ENCODE measurements at places on chromosomes 5 and 9. TPM values are rescaled to one million over a fixed set of nuclear protein-coding genes. Genes with fewer than 3 reads are reported as not detected.
A peak's percentile ranks its signal among the peaks of the same experiment; 100 is the strongest.

- H3K36me3 ChIP-seq, result no peaks in the 10 kb centered on the region
- no peaks in the 10 kb centered on the region for H3K27me3 ChIP-seq
- no peaks in the 10 kb centered on the region for H3K4me1 ChIP-seq
- H3K4me3 ChIP-seq, result no peak overlapping the region
- no peak for DNase-seq
Measured at GRCh38 chr5:28499766-28500290, 1461.4 kb upstream of the CDH9 start.

- no peaks in the 10 kb centered on the region for H3K27me3 ChIP-seq
- no peak overlapping the region for H3K4me3 ChIP-seq
- H3K36me3 ChIP-seq, result no peaks in the 10 kb centered on the region
- no peak for DNase-seq
Measured at GRCh38 chr5:57751710-57752109, 269.1 kb upstream of the ACTBL2 start.

- no peaks in the 10 kb centered on the region for H3K4me1 ChIP-seq
- H3K27me3 ChIP-seq, result no peaks in the 10 kb centered on the region
- DNase-seq, result no peak
- H3K36me3 ChIP-seq, result no peaks in the 10 kb centered on the region
- no peak overlapping the region for H3K4me3 ChIP-seq
- no peak overlapping the region for H3K27ac ChIP-seq
Measured at GRCh38 chr5:10102706-10103497, 146.8 kb downstream of the ATPSCKMT start.

GRCh38 chr9:15220658-15221318 lies 86.2 kb downstream of the TTC39B start:
- no peak for DNase-seq
- peaks cover 16% of the 10 kb centered on the region for H3K36me3 ChIP-seq
- no peaks in the 10 kb centered on the region for H3K27me3 ChIP-seq
- no peaks in the 10 kb centered on the region for H3K4me1 ChIP-seq
- H3K27ac ChIP-seq, result no peak overlapping the region
- no peak overlapping the region for H3K4me3 ChIP-seq

DNA sequence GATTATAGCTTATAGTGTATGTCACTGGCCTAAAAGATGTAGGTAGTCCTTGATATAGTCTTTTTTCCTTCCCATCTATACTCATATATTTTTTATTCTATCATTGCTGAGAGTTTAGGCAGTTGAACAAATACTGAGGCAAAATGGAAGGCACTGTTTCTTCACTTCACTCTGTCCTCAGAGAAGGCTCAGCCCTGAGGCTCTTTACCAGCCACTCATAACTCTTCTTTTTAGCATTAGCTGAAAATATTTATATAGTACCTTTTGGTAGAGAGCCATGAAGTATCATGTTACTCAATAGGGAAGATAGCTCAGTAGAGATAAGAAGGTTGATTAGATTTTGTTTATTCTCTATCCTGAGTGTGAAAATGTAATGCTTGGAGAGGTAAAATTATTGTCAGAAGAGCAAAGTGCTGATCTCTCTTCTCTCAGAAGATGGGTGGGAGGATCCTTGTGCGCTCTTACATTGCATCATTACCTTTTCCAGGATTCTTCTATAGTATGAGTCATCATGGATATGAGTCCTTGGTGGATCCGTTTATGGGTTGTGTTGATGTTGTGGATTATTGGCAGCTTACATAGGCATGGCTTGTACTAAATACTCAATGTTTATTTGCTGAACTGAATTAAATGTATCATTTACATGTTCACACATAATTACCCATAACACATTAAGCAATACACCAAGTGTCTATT lies 88.1 kb downstream of the ANXA1 start:
- H3K36me3 ChIP-seq, result no peaks in the 10 kb centered on the region
- peaks cover 2% of the 10 kb centered on the region for H3K27me3 ChIP-seq
- no peaks in the 10 kb centered on the region for H3K4me1 ChIP-seq
- DNase-seq, result no peak
- no peak overlapping the region for H3K4me3 ChIP-seq

GRCh38 chr9:101437806-101438232 lies 2.2 kb upstream of the ALDOB start:
- H3K27me3 ChIP-seq, result peaks cover 7% of the 10 kb centered on the region
- no peaks in the 10 kb centered on the region for H3K36me3 ChIP-seq
- H3K4me1 ChIP-seq, result no peaks in the 10 kb centered on the region
- no peak overlapping the region for H3K4me3 ChIP-seq
- H3K27ac ChIP-seq, result no peak overlapping the region

DNA sequence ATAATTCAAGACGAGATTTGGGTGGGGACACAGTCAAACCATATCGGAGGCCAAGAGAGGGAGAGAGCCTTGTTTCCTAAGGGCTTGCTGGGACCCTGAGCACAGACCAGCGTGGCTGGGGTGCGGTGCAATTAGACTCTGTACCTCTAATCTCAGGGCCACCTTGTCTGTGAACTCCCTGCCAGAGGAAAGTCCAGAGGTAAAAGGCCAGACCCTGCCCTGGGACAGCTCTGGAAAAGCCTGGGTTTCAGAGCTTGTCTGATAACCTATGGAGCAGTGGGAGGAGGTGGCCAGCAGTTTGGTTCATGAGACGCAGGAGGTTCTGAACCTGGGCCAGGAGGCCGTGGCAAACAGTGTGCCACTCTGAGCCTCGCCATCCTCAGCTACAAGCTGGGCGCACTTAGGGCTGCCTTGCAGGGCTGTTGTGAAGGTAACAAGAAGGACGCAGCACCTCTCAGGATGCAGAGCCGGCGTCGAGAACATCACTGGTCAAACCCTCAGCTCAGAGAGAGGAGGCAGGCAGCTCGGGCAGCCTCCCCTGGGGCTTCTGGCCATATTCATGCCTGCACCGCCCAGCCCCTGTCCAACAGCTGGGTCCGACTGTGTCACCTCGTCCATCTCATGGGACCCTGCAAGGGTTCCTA lies 4.8 kb upstream of the DOLPP1 start:
- H3K27me3 ChIP-seq, result no peaks in the 10 kb centered on the region
- no peak overlapping the region for H3K4me3 ChIP-seq

- no peak overlapping the region for H3K27ac ChIP-seq
Measured at GRCh38 chr5:95627971-95628810, 8.3 kb downstream of the GPR150 start.

- no peak overlapping the region for H3K27ac ChIP-seq
- H3K27me3 ChIP-seq, result peaks cover 47% of the 10 kb centered on the region
- peaks cover 4% of the 10 kb centered on the region for H3K36me3 ChIP-seq
- DNase-seq, result no peak
- peak overlapping the region; percentile 5 for H3K4me3 ChIP-seq
- H3K4me1 ChIP-seq, result peaks cover 2% of the 10 kb centered on the region
Measured at GRCh38 chr5:2755681-2756171, 4.2 kb upstream of the IRX2 start.

DNA sequence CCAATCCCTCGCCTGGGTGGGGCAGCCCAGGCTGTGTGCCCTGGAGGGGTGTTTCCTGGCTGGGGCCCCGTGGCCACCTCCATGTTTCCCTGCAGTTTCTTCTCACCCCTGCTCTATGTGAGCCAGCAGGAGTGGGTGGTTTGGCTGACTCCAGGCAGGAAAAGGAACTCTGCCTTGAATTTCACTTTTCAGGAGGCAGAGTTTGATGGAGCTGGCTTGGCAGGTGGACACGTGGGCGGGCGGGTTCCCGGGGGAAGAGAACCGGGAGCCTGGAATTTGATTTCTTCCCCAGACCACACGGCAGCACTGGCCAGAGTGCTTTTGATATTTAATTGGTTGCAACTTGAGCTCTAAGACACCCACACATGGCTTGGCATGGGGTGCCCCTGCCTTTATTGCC lies 119.8 kb upstream of the PANK3 start:
- H3K4me3 ChIP-seq, result no peak overlapping the region
- no peak for DNase-seq
- no peaks in the 10 kb centered on the region for H3K36me3 ChIP-seq
- no peaks in the 10 kb centered on the region for H3K4me1 ChIP-seq
- no peak overlapping the region for H3K27ac ChIP-seq
- no peaks in the 10 kb centered on the region for H3K27me3 ChIP-seq

DNA sequence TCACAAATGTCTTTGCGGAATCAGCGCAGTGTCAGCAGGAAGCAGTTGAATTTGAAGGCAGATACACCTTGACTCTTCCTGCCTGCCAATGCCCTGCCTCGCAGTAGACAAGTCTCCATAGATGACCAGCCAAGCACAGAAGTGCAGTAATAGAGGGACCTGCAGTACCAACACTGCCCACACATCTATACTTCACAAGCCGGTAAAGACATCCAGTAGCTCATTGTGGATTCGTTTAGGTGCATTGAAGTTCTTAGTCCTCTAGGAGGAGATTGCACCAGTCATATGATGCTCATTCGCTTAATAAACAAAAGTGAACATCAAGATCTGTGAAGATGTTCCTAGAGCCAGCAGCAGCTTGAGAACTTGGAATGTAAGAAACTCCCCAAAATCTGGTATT lies 7.1 kb upstream of the IFNA2 start:
- H3K27me3 ChIP-seq, result peaks cover 54% of the 10 kb centered on the region
- H3K4me1 ChIP-seq, result peaks cover 5% of the 10 kb centered on the region
- no peak for DNase-seq
- H3K36me3 ChIP-seq, result no peaks in the 10 kb centered on the region
- no peak overlapping the region for H3K4me3 ChIP-seq

- H3K27ac ChIP-seq, result peak overlapping the region; percentile 74
- H3K4me1 ChIP-seq, result peaks cover 9% of the 10 kb centered on the region
- peak overlapping the region; percentile 40 for H3K4me3 ChIP-seq
- H3K27me3 ChIP-seq, result peaks cover 25% of the 10 kb centered on the region
Measured at GRCh38 chr5:33850100-33850594, 41.6 kb downstream of the ADAMTS12 start.

GRCh38 chr5:39169081-39169480 lies 50.3 kb downstream of the FYB1 start:
- peaks cover 86% of the 10 kb centered on the region for H3K4me1 ChIP-seq
- H3K27me3 ChIP-seq, result no peaks in the 10 kb centered on the region
- DNase-seq, result no peak

DNA sequence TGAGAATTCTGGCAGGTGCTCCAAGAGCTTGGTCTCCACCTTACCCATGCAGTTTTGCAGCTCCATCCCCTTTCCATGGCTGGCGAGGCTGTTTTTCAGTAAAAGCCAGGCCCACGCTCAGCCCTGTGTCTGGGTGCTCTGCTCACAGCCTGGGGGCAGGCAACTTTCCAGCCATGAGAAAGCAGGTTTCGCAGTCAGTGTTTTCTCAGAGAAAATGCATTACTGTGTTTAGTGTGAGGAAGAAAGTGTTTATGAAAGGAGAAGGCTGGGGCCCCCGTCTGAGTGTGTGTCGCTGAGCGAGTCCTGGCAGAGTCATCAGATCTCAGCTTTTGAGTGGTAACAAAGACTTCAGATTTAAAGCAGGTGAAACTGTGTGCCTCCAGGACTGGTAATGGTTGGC lies 248.1 kb downstream of the IRX1 start:
- no peaks in the 10 kb centered on the region for H3K36me3 ChIP-seq
- H3K27ac ChIP-seq, result no peak overlapping the region
- no peak overlapping the region for H3K4me3 ChIP-seq
- no peak for DNase-seq
- no peaks in the 10 kb centered on the region for H3K27me3 ChIP-seq

GRCh38 chr9:23088932-23089364 lies 642.3 kb downstream of the DMRTA1 start:
- no peaks in the 10 kb centered on the region for H3K4me1 ChIP-seq
- no peak overlapping the region for H3K27ac ChIP-seq
- no peak overlapping the region for H3K4me3 ChIP-seq
- no peaks in the 10 kb centered on the region for H3K36me3 ChIP-seq
- DNase-seq, result no peak

DNA sequence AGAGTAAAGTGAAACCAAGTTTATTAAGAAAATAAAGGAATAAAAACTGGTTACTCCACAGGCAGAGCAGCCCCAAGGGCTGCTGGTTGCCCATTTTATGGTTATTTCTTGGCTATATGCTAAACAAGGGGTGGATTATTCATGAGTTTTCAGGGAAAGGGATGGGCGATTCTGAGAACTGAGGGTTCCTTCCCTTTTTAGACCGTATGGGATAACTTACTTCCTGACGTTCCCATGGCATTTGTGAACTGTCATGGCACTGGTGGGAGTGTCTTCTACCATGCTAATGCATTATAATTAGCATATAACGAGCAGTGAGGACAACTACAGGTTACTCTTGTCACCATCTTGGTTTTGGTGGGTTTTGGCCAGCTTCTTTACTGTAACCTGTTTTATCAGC lies 323.9 kb upstream of the PTGER4 start:
- no peak overlapping the region for H3K27ac ChIP-seq
- DNase-seq, result no peak
- no peaks in the 10 kb centered on the region for H3K27me3 ChIP-seq
- peaks cover 4% of the 10 kb centered on the region for H3K36me3 ChIP-seq
- H3K4me1 ChIP-seq, result peaks cover 14% of the 10 kb centered on the region
- H3K4me3 ChIP-seq, result no peak overlapping the region

GRCh38 chr5:151903243-151903653 lies 21.4 kb downstream of the GLRA1 start:
- H3K27me3 ChIP-seq, result peaks cover 4% of the 10 kb centered on the region
- H3K36me3 ChIP-seq, result no peaks in the 10 kb centered on the region
- no peak overlapping the region for H3K4me3 ChIP-seq
- H3K27ac ChIP-seq, result no peak overlapping the region
- no peaks in the 10 kb centered on the region for H3K4me1 ChIP-seq
- no peak for DNase-seq

DNA sequence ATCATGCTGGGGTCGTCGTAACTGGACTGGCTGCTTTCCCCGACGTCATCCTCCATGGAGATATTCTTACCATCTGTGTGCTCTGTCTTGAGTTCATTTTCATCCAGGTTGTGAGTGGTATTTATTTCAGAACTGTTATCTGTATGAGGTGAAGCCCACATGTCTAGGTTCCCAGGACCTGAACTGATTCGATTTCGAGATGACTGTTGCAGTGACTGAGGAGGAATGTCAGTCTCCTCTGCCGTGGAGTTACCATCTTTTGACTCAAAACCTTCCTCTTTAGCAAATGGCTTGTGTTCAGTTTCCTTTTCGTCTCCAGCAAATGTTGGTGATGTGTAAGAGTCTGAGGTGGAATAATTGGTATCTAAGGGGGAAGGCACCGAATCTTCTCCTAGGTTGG lies 55.2 kb upstream of the PCA3 start:
- H3K36me3 ChIP-seq, result no peaks in the 10 kb centered on the region
- no peak overlapping the region for H3K4me3 ChIP-seq
- no peak overlapping the region for H3K27ac ChIP-seq
- DNase-seq, result no peak

DNA sequence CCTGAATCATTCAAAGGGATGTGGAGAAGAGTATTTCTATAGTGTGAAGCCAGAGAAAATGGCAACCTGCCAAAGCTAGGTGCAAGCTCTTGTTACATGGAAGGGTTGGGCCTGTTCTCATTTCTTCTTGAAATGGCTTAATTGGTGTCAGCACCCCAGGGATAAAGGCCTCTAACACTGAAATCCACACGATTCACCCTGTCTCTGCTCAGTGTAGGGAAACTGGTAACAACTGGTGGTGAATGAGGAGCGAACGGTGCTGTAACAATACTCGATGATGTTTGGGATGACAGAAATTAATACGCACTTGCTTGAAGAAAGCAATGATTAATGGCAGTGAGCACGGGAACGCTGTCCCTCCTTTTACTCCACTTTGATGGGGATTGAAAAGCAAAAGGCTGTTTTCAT lies 16.2 kb downstream of the PBX3 start:
- H3K27me3 ChIP-seq, result no peaks in the 10 kb centered on the region
- H3K27ac ChIP-seq, result no peak overlapping the region
- no peak overlapping the region for H3K4me3 ChIP-seq
- DNase-seq, result no peak

The LHFPL2 gene
- total RNA-seq, result 0.34 TPM

The PCDHGA7 gene
- total RNA-seq, result not detected

The PDZD2 gene
- not detected for total RNA-seq

The FER gene
- total RNA-seq, result 8.0 TPM

The ADAMTSL2 gene
- total RNA-seq, result not detected

The TMEM38B gene
- total RNA-seq, result 7.5 TPM

The NKD2 gene
- total RNA-seq, result 1.3 TPM

The PDE8B gene
- not detected for total RNA-seq

The ADAMTS16 gene
- total RNA-seq, result not detected

The AQP3 gene
- 29.9 TPM for total RNA-seq

All from activated CD8-positive, alpha-beta T cell treated with anti-CD3 and anti-CD28 coated beads, Interleukin-2, amount 10 ng/mL, durations not matched to agents 7 days and 5 days (primary cell).